Left lobe of liver (tissue), 2 donors: ENCODE measurements at places on chromosomes 2 and 18. TPM values are rescaled to one million over a fixed set of nuclear protein-coding genes. Genes with fewer than 3 reads are reported as not detected.

DNA sequence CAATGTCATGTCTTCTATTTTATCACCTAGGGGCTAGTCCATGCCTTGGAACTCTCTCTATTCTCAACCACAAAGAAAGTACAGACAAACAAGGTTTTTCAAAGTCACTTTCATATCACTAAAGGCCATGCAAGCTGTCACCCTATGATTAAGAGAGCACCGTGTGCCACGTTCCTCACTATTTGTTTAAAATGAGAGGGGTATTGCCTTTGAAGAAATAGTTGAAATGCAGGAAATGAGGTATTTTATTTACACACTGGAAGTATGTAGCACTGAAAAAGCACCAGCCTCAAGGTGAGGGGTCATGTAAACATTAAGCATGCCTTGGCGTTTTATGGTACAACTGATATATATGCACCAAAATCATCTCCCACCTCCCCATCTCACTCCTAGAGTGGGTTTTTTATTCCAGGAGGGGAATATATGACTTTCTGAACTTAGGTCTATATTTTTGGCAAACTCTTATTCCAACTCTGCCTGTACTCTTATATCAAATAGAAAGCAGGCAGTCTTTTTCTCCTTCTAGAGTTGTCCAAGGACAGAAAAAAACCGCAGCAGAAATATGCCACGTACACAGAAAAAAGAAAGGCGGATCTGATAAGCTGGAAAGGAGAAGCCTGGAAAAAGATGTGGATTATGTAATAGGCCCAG, 53.5 kb downstream of the VSNL1 start:
- no peak for DNase-seq

- DNase-seq, result no peak
These were observed 58.6 kb downstream of the POMC start for GRCh38 chr2:25109822-25110221.

DNA sequence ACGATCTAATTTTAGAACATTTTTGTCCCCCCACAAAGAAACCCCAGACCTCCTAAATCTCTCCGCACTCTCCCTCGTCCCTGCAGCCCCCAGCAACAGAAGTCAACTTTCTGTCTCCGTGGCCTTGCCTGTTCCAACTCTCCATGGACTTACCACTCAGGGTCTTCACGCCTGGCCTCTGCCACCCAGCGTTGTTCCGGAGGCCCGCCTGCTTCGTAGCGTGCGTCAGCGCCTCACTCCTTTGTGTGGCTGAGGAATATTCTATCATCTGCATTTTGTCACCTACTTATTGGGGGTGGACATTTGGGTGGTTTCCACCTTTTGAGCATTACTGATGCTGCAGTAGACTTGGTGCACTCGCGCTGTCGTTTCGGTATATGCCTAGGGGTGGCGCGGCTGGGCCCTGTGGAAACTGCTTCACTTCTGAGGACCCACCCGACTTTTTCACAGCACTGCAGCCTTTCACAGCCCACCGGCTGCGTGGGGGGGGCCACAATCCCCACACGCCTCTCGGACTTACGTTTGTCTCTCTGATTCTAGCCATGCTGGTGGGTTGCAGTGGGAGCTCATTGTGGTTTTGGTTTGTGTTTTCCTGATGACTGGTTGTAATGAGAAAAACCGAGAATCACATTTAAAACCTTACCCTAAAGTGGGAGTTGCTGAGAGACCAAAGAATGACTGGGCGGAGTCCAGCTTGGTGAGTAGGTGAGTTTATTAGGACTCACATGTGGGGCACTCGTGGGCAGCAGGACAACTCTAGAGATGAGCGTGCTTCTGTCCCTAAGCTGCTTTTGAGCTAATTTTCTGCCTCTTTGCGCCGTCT, 1.4 kb upstream of the HSBP1L1 start:
- no peak for DNase-seq

- no peak for DNase-seq
These were observed 45.8 kb upstream of the RBM44 start for GRCh38 chr2:237752761-237753165.

DNA sequence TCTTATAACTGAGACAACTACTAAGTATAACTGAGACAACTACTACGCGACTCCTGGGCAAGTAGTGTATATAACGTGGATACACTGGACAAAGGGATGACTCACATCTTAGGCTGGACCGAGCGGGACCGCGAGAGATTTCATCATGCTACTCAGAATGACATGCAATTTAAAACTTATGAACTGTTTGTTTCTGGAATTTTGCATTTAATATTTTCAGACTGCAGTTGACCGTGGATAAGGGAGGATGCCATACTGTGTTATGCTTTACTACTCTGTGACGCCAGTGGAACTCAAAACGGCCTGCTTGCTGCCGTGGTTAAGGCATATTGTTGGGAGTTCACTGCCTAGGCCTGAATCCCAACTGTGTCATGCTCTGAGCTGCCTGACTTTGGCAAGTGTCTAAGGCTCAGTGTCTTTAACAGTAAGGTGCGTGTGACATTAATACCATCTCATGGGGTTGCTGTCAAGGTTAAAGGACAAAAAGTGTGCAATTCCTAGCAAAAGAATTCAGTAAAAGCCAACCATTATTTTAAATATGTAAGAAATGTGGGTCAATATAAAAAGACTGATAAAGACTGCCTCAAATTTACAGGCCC, 64.6 kb downstream of the BMP10 start:
- DNase-seq, result no peak

- DNase-seq, result no peak
These were observed 158.0 kb downstream of the AGPS start for GRCh38 chr2:177550264-177551200.

GRCh38 chr2:235086481-235087184, 134.8 kb downstream of the SH3BP4 start:
- no peak for DNase-seq

- no peak for DNase-seq
These were observed 44.9 kb upstream of the YWHAQ start for GRCh38 chr2:9675415-9676351.

- DNase-seq, result no peak
These were observed 321.1 kb downstream of the SATB2 start for GRCh38 chr2:199136681-199137080.

DNA sequence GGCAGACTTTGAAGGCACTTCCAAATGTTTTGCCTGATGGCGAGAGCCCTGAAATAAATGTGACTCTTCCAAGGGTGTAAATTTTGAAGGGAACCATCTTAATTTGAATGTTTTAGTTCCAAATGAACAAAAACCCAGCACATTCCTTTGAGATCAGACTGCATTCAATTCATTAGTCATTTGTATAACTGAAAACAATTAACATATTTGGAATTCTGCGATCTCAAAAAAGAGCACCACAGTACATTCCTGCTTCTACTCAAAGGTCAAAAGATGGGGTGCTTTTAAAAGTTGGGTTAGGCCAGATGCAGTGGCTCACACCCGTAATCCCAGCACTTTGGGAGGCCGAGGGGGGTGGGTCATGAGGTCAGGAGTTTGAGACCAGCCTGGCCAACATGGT, 38.2 kb upstream of the CHRNA1 start:
- no peak for DNase-seq

DNA sequence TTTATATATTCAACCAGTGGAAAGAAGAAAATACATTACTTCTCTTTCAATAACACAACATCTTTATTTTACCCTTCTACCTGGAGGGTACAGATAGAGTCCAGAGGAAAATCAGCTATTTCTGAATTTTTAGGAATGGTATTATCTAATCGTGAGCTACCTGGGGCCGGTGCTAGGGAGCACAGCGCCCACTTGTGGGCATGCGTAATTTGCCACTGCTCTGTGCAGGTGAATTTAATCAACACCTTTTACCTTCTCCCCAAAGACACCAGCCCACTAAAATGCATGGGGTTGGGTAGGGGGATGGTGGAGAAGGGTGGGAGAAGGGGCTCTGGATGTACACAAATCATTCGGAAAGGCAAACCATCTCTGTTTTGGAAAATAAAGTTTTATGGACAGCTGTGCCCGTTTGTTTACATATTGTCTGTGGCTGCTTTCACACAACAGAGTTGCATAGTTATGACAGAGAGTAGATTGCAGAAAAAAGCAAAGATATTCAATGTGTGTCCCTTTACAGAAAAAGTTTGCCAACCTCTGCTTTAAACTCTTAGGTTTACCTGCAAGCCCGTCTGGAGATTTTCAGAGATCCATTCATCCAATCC, 51.5 kb upstream of the DCC start:
- peak; percentile 49 for DNase-seq

- DNase-seq, result no peak
These were observed 2036.5 kb upstream of the CELF4 start for GRCh38 chr18:39602131-39602530.

GRCh38 chr18:58405107-58405898, 223.6 kb downstream of the ALPK2 start:
- no peak for DNase-seq

DNA sequence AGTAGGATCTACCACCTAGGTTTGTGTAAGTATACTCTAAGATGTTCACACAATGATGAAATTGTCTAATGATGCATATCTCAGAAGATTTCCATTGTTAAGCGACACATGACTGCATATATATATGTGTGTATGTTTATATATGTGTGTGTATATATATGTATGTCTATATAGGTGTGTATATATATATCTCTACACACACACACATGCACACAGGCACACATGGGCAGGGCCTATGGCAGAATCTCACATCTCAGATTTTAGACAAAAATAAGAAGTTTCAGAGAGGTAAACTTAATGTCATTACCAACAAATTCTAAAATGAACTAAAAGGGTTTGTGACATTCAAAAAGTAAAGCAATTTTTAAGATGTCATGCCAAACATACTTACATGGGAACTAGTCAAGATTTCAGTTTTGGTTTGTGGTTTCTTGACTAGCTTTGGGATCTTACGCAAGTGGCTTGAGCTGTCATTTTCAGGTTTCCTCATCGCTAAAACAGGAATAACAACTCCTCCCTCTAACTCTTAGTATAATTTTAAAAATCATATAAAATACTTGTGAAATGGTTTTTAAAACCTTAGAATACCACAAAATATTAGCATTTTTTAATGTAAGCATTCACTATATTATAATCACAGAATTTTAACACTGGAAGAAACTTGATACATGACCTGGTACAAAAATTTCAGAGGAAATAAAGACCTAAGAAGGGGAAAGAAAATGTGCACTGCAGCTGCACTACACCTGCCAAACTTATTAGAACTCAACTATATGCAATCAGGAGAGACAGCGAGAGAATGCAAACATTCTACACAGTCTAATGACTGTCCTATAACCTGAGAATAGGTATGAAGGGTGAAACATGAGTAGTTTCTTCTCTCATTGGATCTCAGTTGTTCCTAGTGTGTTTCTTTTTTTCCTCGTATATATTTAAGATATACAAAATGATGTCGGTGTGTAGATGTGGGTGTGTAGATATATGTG, 75.7 kb downstream of the TTC21B start:
- DNase-seq, result no peak

DNA sequence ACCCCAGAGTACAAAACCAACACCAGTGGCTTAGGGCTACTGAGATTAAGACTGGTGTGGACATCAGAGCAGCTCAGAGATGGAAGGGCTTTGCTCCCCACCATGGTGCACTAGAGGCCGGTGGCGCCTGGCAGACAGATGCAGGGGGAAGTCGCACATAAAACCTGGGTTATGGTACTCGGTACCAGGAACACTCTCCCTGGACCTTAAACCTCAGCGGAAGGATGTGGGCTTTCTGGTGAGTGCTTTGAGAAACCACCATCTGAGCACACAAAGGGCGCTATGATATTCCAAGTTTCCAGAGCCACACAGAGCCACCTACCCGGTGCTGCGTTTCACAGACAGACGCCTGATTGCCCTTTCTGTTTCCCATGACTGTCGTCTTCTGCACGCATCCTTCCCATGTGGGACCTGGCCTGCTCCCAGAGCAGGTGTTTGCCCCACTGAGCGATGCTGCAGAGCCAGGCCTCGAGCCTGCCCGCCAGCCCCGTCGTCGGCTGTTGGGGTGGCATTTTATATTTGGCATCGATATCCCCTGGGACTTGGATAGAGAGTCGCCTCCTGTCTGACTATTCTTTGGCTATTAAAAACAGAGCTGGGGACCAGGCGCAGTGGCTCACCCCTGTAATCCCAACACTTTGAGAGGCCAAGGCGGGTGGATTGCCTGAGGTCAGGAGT, 89.5 kb upstream of the ODC1 start:
- no peak for DNase-seq

DNA sequence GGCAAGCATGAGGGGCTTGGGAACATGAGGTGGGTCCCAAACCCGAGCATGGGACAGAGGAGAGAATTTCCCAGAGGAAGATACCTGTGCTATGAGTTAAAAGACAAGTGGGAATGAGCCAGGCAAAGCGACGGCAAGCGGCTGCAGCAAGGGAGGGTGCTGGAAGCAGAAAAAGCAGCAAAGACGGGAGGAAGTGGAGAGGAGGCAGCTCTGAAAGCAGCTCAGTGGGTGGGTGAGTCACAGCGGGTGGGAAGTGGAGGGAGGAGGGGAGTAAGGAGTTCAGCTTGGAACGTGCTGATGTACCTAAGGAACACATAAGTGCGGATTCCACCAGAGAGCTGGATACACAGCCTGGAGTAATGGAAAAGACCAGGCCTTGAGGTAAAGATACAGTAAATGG, 41.4 kb downstream of the THUMPD2 start:
- DNase-seq, result no peak

DNA sequence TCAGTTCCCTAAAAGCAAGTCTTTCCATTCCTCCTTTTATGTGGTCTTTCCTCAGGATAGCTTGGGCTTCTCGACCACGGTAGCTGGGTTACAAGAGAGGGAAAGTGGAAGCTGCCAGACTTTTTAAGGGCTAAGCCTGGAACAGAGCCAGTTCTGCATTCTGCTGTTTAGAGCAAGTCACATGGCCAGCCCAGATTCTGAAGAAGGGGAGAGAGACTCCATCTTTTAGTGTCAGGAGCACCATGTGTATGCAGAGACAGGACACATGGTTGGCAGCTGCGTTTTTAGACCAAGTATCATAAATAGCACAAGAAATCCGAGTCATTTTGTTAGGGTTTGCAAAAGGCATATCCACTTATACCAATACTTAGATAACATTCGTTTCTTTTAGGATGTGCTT, 4.7 kb downstream of the HMSD start:
- no peak for DNase-seq

The MTHFD2 gene
- total RNA-seq, result 1.7 TPM

The SH3RF3 gene
- 1.1 TPM for total RNA-seq

The AQP12A gene
- total RNA-seq, result not detected

The TUBA3E gene
- not detected for total RNA-seq

The KCNG2 gene
- total RNA-seq, result not detected

The SPP2 gene
- 76.4 TPM for total RNA-seq

The IL1B gene
- total RNA-seq, result not detected

The CLEC4F gene
- not detected for total RNA-seq

The DPYSL5 gene
- total RNA-seq, result not detected

The SCN9A gene
- 2.2 TPM for total RNA-seq
